ENCODE measurements at places on chromosomes 3 and 15.

DNA sequence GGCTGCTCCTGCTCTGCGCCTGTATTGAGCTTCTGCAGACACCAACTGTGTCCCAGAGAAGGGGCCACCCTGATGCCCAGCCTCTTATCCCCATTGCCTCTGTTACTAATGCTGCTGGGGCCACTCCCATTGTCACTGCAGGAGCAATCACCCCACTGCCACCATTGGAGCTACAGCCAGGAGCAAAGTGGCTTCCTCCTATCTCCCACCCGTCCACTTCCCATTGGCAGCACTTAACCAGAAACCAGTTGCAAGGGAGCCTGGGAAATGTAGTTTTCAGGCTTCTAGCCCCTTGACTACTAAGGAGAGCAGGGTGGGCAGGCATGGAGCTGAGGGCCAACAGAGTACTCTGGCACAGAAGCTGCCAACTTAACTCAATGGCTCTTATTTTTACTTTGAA, 55.9 kb upstream of the KLF13 start:
- DNase-seq = no peak

- no peak for DNase-seq
Observed at GRCh38 chr3:176663387-176663786, 533.9 kb downstream of the TBL1XR1 start.

GRCh38 chr3:10777627-10778026, 38.4 kb upstream of the SLC6A11 start:
- DNase-seq = no peak

DNA sequence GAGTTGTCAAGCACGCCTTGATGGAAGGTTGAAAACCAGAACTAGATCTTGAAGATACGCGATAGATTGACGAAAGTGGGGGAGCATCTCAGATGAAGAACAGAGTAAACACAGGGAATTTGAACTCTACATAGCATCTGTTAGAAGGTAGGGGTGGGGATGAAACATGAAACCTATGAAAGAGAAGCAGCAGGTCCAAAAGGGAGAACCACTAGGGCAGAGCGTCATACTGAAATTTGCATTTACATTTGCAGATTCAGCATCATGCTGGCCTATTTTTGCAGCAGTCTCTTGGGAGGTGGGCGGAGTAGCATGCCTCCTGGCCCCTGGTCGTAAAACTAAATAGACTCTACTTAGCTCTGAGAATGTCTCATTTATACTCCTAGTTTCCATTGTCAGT, 46.1 kb upstream of the RASGRP1 start:
- no peak for DNase-seq

DNA sequence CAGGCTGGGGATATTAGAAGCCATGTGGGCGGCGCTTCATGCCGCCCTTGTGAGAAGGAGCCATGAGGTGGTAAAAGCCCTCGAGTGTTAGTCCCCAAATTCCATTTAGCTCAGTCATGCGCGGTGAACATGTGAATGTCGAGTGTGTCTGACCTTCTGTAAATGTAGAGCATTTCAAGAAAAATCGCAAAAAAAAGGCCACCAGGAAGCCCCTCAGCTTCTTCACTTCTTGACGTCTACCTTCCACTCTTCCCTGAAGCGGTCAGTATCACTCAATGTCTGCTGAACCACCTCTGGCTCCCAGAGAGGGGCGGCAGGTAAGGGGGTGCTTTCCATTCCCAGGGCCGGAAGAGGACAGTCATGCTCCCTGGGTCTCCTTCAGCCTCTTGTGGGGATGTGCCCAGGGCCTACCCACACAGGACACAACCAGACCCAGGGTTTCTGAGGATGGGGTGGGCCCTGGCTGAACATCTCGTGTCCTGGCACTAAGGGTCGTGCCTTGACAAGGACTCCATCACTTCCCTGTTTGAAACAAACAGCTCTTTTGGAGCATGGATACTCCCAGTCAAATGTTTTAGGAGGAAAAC, 274.9 kb downstream of the FAM43A start:
- no peak for DNase-seq

DNA sequence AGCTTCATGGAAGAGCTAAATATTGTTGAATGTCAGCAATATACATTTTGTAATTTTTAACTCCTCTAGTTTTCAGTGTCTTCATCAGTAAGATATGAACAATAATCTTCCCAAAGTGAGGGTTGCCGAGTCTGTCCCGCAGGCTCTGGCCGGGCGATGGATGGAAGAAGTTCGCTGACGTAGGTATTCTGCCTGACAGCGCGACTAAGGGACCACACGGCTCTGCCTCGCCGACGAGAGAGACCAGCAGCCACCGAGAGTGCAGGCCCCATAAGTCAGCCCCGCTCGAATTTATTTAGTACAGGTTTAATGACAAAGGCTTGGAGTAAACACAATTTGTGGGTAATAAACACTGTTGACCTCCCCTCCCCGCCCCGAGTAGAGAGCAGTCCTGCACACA, 427.4 kb upstream of the NECTIN3 start:
- DNase-seq = no peak

DNA sequence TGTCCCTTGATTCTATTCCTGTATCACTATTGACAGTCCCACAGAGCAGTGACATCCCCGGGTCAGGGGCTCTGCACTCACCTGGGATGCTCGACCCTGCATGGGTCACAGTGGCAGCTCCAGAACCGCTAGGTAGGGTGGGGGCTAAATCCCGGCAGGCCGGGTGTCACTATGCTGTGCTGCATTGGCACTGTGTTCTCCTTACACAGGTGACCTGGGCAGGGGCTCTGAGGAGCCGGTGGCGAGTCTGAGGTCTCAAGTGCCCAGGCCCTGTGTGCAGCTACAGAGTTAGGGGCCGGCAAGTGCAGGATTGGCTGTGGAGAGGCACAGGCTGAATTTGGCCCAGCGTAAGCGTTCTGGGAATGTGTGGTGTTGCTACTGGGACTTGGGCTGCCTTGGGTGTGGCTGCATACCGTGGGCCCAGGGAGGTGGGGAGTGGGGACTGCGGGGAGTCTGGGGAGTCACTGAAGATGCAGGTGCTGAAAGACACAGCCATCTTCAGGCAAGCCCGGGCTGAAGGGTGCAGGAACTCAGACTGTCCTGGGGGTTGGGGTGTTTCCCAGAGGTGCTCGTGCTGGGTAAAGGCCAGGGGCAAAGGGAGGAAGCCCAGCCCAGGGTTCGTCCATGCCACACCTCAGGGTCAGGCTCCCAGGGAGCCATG, 102.6 kb upstream of the PRR20G start:
- no peak for DNase-seq

DNA sequence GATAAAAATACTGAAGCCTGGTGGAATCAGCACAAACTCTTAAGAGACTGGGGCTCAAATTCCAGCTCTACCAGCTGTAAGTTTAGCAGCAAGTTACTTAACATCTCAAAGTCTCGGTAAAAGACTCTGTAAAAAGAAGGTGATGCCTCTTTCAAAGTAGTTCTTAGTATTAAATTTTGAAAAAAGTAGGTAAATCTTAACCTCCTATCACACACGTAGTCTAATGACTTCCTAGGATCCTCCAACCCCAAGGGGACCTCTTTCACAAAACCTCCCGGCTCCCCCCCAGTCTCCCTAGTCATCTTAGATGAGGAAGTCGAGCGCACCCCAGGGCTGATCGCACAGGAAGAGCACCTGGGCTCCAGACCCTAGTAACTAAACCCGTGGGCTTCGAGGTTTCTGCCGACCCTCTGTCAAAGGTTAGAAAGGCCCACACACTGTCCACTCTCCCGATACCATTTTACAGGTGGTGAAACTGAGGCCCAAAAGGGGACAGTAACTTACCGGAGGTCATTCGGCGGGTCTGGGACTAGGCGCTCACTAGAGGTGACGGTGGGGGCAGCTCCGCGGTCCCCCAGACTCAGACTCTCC, 427 bp downstream of the MBD4 start:
- DNase-seq = no peak

- DNase-seq = no peak
Observed at GRCh38 chr15:36970522-36970921, 129.8 kb downstream of the MEIS2 start.

GRCh38 chr3:141076036-141076773, 25.1 kb downstream of the SPSB4 start:
- no peak for DNase-seq

DNA sequence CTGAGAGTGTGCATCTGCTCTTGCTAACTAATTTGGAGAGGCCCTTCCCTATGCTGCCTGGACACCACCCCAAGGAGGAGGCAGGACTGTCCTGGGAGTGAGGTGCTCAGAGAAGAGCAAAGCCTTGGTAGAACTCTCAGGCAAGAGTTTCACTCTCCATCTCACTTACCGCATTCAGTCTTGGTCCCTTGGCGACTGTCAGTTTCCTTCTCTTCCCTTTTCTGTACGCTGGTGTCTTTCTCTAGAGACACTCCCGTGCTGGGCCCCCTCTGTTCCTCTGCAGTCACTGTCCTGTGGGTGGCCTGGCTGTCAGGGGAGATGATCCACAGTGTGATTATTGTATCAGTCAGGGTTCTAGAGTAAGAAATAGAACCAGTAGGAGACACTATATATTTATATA, 44.0 kb downstream of the IDH2 start:
- DNase-seq = no peak

DNA sequence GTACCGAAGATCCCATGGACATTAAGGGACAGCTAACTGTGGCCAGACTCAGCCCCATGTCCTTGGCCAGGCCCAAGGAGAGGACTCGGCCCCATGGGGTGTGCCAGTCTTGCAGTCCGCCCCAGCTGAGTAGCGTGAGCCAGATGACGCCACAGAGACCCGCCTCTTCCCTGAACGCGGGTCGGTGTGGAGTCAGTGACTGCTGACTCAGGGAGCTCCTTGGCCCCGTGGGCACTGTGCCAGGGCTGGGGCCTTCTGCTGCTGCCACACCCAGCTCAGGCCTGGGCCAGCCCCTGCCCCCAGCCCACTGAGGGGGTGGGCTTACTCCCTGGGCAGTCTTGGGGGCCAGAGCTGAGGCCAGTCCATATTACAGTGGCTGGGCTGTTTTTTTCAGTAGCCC, 52.8 kb downstream of the PLXNA1 start:
- DNase-seq = no peak

GRCh38 chr15:98941595-98942255, 65.9 kb downstream of the PGPEP1L start:
- DNase-seq = no peak

- DNase-seq = no peak
Observed at GRCh38 chr15:57012556-57012955, 94.1 kb downstream of the TCF12 start.

GRCh38 chr15:41870689-41871081, 23.2 kb downstream of the SPTBN5 start:
- no peak for DNase-seq

DNA sequence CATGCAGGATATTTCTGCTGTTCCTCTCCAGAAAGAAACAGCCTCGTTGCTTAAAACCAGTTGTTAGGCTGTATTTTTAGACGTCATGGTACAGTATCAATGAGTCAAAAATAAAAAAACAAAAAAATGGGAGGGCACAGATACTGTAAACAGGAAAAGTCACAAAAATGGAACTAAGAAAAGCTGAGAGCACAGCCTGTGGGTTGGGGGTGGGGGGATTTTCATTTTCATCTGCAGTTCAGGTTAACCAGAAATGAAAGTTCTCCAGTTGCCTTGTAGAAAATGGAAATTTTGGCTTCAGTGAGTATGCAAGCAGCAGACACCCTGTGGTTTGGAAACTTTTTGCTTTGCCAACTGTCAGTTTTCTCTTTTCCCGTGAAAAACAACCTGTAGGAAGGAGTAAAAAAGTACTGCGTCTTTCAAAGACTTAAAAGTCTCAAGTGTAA, 59.0 kb downstream of the FRMD4B start:
- no peak for DNase-seq

DNA sequence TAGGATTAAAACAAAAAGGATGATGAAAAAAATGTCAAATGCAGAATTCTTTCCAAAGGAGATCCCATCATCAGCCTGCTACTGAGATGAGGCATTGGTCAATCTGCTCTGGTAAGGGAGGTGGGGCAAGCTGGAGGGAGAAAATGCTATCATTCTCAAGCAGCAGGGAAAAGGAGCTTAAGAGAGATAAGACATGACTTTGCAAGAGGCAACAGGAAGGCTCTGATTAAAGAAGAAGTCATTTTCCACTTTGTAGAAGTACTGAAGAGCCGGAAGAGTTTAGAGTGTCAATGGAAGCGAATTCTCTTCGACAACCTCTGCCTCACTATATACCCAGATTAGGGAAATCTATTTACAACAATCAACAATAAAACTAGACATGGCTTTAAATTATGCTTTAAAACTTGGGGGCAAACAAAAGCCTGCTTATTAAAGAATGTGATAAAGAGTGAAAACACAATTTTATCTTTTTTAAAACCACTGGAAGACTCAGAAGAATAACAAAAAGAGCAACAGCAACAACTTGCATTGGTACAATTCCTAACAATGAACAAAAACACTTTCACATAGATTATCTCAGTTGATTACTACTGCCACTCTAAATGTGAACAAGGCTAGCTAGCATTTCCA, 81.8 kb upstream of the NANOGP8 start:
- DNase-seq = no peak

GRCh38 chr15:51484781-51485180, 137.8 kb downstream of the DMXL2 start:
- no peak for DNase-seq

GRCh38 chr3:52231502-52232278, 6.2 kb upstream of the TLR9 start:
- DNase-seq = no peak

DNA sequence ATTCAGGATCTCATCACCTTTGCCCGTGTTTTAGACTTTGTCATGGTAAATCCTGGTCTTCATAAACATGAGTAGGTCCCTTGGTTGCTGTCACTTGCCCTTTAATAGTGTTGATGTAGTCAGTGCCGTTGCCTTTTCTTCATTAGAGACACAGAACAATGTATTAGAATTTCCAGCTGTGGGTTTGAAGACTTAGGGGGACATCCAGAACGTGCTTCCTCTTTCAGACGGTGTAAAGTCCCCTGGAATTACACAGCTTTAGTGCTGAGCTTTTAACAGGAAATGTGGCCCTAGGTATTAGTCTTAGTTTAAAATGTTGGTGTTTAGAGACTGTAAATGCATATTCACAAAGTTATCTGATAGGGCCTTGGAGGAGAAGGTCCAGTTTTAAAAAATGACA, 8.8 kb upstream of the LRCH3 start:
- DNase-seq = no peak

DNA sequence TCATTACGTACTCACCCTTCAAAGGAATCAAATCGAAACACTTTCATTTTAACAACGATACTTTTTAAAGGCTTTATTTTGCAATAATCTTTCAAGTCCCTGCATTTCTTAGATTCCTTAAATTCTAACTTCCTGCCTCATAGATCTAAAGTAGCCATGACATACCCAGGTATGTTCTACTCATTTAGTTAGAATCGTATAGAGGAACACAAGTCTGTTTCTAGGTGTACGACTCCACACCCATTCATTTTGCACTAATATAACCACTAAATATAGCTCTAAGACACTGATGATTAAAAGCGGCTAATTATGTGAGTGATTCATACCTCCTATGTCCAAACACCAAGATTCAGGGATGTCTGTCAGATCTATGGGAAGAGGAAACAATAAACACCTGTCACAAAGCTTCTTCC, 1.3 kb downstream of the ATP13A3 start:
- no peak for DNase-seq

DNA sequence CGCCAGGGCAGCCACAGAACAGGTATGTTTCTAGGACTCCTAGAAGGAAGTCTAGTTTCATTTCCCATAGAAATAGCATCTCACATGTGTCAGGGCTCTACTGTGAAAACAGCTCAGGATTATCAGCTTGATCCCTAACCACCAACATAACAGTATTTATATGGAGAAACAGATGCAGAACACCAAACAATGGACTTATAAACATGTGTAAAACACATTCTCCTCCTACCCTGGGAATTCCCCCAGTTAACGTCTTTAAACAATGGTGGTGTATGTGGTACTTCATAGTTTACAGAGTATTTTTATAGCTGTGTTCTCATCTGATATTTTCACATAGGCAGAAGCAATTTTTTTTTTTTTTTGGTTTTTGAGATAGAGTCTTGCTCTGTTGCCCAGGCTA, 9.7 kb downstream of the TNFSF10 start:
- DNase-seq = no peak

- DNase-seq = no peak
Observed at GRCh38 chr15:32730677-32731654, 13.2 kb downstream of the GREM1 start.
